ENCODE measurements at places on chromosomes 5 and 9.

DNA sequence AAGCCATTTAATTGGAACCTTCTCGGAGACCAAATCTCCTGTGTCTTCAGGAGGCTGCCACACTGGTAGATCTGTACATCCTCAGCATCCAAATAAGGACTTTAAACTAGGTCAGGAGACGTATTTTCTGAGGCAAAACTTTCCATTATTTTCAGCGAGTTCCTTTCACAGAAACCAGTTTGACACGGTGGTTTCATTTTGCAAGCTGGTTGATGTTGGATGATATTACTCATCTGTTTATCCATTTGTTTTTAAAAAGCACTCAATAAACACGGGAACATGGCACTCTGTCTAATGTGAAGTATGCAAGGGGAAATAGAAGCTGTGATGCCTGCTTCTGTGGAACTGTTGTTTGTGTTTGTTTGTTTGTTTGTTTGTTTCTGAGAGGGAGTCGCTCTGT is 199.6 kb downstream of the ERCC6L2 start:
- no peak for DNase-seq

DNA sequence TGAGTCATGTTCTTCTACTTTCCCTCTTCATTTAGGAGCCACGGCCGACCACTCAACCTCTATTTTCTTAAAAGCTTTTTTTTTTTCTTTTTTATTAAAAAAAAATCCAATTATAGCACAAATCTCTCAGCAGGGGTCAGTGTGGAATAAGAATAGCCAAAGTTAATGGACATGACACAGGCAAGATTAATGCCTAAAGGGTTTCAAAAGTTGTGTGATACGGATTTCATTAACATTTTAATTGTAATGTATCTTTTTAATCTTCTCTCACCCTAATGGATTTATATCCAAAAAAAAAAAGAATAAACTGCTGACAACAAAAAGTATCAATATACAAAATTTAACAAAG is 5.4 kb downstream of the NACC2 start:
- DNase-seq = no peak

- DNase-seq = no peak
Measured at GRCh38 chr9:99515093-99515492, 293.0 kb downstream of the SEC61B start.

GRCh38 chr5:130090569-130091270 is 186.5 kb downstream of the CHSY3 start:
- DNase-seq = no peak

DNA sequence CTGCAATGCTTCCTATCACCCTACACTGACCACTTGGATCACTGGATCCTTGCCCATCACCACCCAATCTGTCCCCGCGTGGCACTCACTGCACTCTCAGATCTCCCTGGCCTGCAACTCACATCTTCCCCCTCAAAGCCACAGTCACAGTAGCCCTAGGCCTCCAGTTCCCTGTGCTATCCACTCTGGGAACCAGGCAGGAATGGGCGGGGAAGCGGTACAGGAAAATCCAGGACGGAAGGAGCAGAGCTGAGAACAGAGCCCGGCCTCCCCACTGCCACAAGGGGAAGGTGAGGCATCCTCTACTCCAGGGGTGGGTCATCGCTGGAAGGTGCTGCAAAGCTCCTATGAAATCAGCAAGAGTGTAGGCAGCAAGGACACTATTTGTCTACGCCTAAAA is 102.6 kb downstream of the ESM1 start:
- DNase-seq = no peak

DNA sequence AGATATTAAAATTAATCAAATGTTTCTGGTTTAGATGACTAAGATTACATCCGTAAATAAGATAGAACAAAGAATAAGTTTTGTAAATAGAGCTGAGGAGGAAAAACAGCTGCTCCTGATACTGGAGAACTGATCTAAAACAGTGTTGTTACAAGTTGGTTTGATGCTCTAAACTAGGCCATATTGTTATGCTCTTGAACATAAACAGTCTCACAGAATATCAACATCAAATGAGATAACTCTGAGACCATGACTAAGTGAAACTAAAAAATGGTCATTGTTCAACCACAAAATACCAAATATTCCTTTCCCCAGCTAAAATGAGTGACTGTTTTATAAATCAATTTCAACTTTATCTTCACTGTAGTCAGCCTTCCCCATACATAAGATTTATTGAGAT is 16.5 kb upstream of the SRFBP1 start:
- no peak for DNase-seq

DNA sequence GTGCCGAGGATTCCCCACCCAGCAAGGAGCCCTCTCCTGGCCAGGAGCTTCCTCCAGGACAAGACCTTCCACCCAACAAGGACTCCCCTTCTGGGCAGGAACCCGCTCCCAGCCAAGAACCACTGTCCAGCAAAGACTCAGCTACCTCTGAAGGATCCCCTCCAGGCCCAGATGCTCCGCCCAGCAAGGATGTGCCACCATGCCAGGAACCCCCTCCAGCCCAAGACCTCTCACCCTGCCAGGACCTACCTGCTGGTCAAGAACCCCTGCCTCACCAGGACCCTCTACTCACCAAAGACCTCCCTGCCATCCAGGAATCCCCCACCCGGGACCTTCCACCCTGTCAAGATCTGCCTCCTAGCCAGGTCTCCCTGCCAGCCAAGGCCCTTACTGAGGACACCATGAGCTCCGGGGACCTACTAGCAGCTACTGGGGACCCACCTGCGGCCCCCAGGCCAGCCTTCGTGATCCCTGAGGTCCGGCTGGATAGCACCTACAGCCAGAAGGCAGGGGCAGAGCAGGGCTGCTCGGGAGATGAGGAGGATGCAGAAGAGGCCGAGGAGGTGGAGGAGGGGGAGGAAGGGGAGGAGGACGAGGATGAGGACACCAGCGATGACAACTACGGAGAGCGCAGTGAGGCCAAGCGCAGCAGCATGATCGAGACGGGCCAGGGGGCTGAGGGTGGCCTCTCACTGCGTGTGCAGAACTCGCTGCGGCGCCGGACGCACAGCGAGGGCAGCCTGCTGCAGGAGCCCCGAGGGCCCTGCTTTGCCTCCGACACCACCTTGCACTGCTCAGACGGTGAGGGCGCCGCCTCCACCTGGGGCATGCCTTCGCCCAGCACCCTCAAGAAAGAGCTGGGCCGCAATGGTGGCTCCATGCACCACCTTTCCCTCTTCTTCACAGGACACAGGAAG is 120.2 kb downstream of the RGS3 start:
- DNase-seq = peak; percentile 43

GRCh38 chr5:25489834-25490538 is 845.2 kb upstream of the CDH10 start:
- no peak for DNase-seq

DNA sequence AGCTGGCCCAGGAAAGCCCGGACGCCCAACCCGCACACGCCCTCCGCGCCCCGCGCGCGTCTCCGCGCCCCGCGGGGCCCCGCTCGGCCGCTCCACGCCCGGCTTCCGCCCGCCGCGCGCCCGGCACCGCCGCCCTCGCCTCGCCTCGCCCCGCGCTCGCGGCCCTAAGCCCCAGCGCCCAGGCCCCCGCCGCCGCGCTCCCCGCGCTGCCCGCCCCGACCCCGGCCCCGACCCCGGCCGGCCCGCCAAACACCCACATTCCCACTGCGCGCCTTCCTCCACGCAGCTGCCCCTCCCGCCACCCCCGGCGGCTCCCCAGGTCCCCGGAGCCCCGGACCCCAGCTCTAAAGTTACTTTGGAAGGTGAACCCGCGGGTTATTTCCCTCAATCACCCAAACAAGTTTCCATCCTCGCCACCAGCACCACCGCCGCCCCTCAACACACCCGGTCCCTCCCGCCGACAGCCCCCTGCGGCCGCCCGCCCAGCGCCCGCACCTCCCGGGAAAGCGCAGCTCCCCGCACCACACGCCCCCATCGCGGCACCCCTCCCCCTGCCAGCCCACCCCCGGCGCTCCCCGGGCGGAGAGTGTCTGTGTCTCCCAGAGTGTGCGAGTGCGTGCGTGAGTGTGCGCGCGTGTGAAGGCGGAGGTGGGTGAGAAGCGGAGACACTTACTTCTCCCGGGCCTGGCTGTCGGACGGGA is 439 bp downstream of the SSBP2 start:
- no peak for DNase-seq

- DNase-seq = no peak
Measured at GRCh38 chr5:123427281-123427680, 4.1 kb upstream of the CEP120 start.

GRCh38 chr9:135309763-135310125 is 169.8 kb upstream of the PPP1R26 start:
- no peak for DNase-seq

- DNase-seq = no peak
Measured at GRCh38 chr5:163104464-163104863, 332.9 kb upstream of the CCNG1 start.

- peak; percentile 63 for DNase-seq
Measured at GRCh38 chr9:133470427-133470924, 8.4 kb downstream of the SLC2A6 start.

DNA sequence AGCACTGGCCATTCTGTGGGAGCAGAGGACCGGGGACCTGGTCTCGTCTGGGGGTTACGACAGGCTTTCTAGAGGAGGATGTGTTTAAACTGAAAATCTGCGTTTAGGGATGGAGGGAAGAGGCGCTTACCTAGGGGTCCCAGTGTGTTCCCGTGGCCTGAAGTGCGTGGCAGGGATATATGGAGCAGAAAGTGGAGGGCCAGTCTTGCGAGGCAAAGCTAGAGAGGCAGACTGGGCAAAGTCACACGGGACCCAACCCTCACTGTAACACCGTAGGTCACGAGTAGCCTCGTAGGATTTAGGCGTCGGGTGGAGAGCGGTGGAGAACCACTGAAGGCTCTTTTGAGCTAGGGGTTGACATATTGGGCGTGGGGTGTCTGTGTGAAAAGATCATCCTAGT is 32.8 kb upstream of the POMT1 start:
- DNase-seq = no peak

- DNase-seq = no peak
Measured at GRCh38 chr5:155727512-155728145, 599.3 kb upstream of the SGCD start.

- no peak for DNase-seq
Measured at GRCh38 chr5:83924171-83924570, 203.5 kb upstream of the HAPLN1 start.

DNA sequence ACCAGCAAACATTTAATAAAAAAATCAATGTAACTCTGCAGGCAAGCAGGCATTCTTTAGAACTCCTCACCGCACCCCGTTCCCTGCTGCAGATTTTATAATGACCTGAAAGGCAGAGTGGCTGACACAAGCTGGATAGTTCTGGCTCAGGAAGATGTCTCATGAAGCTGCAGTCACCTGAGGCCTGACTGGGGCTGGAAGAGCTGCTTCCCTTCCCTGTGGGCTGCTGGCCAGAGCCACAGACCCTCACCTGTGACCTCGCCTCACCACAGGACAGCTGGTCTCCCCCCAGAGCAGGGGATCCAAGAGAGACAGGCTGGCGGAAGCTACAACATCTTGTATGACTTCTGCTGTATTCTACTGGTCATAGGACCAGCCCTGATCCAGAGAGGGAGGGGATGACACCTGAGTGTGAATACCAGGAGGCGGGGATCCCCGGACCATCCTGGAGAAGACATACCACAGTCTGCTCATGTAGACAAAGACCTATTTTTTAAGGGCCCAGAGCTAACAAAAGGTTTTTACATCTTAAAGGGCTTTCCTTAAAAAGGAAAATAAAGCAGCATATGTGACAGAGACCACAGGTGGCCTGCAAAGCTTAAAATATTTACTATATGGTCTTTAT is 43.9 kb downstream of the RAPGEF1 start:
- no peak for DNase-seq

GRCh38 chr5:149433524-149434131 is 54.5 kb upstream of the IL17B start:
- no peak for DNase-seq

- DNase-seq = no peak
Measured at GRCh38 chr9:100554935-100555401, 22.9 kb upstream of the CAVIN4 start.

DNA sequence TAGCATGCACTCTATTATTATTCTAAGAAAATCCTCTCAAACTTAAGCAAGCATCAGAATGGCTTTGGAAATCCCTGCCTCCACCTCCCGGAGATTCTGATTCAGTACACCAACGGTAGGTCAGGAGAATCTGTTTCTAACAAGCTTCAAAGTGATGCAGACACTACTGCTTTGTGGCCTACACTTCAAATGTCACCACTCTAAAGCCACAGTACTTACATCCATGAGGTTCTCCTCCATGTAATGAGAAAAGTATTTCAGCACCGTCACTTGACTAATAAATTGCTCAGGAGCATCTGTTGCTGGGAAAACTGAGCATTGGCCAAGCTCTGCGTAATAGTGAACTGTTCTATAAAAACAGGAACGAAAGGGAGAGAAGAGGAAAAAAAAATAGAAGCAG is 4.8 kb downstream of the PLK2 start:
- DNase-seq = no peak

GRCh38 chr5:111278858-111279504 is 54.8 kb downstream of the CAMK4 start:
- DNase-seq = peak; percentile 77

- no peak for DNase-seq
Measured at GRCh38 chr5:153168241-153168640, 322.2 kb upstream of the GRIA1 start.

DNA sequence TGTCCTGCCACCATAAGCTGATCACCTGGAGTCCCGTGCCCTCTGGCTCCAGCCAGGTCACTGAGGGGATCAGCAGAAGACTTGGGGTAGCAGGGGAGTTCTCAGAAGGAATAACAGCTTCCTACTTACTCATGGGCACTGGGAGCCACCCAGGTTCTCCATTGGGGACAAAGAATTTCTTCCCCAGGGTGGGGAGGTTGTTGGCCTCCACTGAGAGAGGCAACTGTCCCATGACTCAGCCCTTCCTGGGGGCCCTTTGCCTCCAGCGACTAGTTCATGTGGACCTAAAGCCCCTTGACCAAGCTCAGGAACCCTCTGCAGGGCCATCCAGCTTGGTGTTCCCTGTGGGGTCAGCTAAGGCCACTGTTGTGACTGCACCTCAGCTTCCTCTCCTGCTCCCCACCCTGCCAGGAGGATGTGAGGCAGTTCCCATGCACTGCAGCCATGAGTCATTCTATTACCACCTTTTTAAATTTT is 175.0 kb downstream of the AUH start:
- DNase-seq = no peak

Data from right cardiac atrium (tissue), 5 donors.